ENCODE measurements at places on chromosomes 11 and 22. TPM values are rescaled to one million over a fixed set of nuclear protein-coding genes. Genes with fewer than 3 reads are reported as not detected.

GLYAT gene
- total RNA-seq: not detected

KCNK4 gene
- not detected for total RNA-seq

C11orf87 gene
- 0.02 TPM for total RNA-seq

FADD gene
- 81.0 TPM for total RNA-seq

SEPTIN5 gene
- total RNA-seq: 2.8 TPM

MACROD1 gene
- 19.9 TPM for total RNA-seq

- DNase-seq: no peak
Measured at GRCh38 chr11:73113426-73113825, 28.7 kb downstream of the FCHSD2 start.

- DNase-seq: peak; percentile 89
Measured at GRCh38 chr11:46369458-46370152, 11.9 kb upstream of the MDK start.

GRCh38 chr11:121024989-121025388, 1.1 kb downstream of the TBCEL start:
- DNase-seq: no peak

- no peak for DNase-seq
Measured at GRCh38 chr22:40385036-40385782, 14.8 kb downstream of the SGSM3 start.

DNA sequence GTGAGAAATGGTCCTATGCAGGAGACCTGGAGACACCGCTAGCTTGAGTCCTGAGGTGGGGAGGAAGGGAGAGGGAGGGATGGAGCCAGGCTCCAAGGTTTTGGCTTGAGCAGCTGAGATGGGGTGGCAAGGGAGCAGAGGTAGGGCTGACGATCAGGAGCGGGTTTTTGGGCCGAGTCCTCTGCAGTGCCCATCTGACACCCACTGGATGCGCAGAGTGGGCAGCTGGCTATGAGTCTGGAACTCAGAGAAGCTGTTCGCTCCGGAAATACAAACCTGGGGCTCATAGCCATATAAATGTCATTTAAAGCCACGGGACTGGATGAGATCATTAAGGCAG, 453 bp upstream of the MAFF start:
- no peak for DNase-seq

- DNase-seq: no peak
Measured at GRCh38 chr11:68652683-68653156, 31.6 kb upstream of the GAL start.

DNA sequence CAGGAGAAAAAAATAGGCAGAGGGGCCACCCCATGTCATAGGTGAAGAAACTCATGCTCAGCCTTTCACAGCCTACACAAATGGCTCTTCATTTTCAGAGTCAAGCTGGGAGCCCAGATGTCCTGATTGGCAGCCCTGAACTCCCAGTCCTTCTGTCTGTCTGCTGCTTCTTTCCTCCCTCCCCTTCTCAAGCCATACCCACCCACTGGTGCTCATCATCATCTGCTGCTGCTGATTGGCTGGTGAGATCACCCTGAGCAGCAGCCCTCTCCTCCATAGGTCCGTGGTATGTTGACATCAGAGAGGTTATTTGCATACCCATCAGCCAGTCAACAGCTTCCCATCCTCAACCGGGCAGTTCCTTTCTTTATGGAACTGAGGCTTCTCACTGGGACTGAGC, 46.1 kb upstream of the PRDM11 start:
- no peak for DNase-seq

DNA sequence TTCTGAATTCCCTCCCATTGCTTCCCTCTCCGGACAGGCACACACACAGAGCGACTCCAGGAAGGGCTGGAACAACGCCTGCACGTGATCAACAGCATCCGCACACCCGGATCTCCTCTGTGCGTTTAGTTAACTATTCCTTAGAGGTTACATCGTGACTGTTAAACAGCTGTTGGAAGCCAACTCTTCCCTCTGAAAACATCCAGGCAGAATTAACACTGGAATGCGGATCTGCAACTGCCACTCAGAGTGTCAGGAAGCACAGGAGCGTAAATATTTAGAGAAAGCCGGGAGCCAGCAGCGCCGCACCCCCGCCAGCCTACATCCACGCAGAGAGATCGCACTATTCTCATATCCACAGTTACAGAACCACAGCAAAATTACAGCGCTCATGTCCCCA, 46.2 kb downstream of the SHANK2 start:
- DNase-seq: no peak

DNA sequence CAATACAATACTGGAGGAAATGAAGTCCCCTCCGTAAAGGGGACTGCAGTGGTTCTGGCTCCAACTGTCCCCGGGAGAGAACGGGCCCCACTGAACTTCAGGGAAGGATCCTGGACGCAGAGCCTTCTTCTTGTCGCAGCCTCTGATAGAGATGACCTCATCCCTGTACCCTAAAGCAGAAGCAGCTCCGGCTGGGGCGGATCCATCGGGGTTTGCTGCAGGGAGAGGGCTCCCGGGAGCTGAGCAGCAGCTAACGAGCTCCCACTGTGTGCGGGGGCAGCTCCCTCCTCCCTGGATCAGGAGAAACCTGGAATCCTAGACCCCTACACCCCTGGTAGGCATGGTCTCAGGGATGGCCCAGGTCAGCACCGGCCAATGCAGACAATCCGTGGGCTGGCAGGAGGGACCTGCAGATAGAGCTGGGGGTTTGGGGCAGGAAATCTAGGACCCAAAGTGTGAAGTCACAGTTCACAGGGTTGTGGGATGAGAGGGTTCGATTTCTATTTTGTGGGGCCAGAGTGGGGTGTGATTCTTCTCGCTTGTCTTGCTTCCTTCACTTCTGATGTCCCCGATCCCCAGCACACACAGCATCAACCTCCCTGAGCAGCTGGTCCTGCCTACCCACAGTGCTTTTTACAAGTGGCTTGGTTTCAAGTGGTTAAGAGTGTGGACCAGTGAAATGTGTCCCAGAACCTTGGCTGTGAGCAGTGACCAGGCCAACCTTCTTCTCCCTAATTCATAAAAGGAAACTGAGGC, 12.9 kb downstream of the KIAA0930 start:
- no peak for DNase-seq

GRCh38 chr11:18013790-18014507, 1.1 kb upstream of the SERGEF start:
- DNase-seq: peak; percentile 11

- peak; percentile 48 for DNase-seq
Measured at GRCh38 chr11:112610494-112610893, 349.8 kb upstream of the PLET1 start.

- no peak for DNase-seq
Measured at GRCh38 chr22:28021116-28021997, 102.3 kb upstream of the PITPNB start.

- no peak for DNase-seq
Measured at GRCh38 chr22:22069450-22070370, 87.1 kb upstream of the TOP3B start.

DNA sequence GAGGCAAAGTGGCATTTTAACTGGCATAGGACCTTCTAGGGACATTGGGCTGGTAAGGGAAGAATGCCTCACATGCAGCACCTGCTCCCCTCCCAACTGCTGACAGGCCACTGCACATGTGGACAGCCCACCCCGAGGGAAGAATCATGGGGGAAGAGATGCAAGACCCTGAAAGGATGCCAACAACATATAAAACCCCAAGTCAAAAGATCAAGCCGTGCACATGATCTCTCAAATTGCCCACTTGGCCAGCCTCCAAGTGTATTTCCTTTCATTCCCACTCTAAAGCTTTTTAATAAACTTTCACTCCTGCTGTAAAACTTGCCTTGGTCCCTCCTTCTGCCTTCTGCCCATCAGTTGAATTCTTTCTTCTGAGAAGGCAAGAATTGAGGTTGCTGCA, 947.8 kb upstream of the CCDC90B start:
- DNase-seq: no peak

DNA sequence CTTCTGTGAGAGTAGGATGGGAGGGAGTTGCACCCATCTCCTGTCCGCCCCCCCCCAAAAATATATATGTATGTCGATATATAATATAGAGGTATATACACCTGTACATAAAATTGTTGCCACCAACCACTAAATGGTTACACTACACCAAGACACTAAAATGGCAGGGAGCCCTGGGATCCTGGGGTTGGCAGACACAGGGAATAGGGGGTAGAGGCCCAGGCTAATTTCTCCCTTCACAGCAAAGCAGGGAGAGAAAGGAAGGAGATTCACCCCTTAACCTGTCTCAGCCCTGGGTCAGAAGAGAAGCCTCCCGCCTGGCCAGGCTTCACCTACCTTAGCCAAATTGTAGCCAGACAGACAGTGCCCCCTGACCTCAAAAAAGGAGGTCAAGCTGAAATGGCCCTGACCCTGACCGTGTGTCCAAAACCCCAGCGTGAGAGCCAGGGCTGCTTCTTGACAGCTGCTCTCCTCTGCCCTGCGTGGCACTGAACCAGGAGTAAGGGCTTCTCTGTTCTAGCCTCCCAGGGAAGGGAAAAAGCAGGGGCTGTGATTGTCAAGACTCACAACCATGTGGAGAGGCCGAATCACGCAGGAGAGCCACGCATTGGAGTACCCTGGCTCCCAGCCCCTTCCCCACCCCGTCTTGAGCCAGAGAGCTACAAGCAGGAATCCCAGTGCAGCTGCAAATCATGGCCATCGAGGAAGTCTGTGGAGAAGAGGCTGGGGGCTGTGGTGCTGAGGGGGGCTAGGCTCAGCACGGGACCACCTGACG, 40.5 kb downstream of the SGSM3 start:
- DNase-seq: no peak
